SJSA1 (cell line): ENCODE measurements at places on chromosomes 5 and 9.

GRCh38 chr9:133930682-133931485 lies 61.2 kb downstream of the VAV2 start:
- no peak for DNase-seq

DNA sequence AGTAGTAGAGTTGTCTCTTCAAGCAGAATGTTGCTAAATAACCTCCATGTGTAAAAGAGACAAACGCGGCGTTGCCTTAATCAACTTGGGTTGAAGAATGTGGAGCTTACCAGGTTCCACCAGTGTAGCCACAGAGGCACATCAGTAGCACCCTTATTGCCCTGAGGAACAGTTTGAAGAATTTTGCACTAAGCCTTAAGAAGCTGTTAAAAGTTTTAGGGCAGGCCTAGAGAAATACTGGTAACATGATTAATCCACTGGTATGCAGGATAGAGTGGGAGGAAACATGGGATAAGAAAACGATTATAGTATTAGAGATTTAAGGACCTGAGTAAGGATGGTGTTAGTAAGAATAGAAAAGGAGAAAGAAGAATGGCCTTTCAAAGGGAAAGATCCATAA lies 100.6 kb downstream of the ZCCHC7 start:
- no peak for DNase-seq

DNA sequence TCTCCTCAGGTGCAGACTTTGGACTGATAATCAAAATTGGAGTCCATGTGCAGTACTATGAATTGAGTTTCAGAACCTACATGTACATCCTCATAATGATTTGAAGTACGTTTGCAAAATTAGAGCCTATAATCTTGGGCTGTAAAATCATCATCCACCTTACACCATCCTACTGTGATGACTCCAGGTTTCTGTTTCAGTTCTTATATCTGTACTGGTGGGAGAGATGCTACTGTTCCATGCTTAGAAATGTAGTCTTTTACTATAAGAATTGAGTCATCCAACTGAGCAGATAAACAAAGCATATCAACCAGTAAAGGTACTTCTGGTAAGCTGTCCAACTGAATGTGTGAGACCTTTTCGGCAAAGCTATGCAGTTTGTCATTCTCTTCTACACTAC lies 586.3 kb upstream of the FAM174A start:
- DNase-seq, result no peak

GRCh38 chr5:125372694-125373631 lies 626.5 kb upstream of the ZNF608 start:
- peak; percentile 68 for DNase-seq

DNA sequence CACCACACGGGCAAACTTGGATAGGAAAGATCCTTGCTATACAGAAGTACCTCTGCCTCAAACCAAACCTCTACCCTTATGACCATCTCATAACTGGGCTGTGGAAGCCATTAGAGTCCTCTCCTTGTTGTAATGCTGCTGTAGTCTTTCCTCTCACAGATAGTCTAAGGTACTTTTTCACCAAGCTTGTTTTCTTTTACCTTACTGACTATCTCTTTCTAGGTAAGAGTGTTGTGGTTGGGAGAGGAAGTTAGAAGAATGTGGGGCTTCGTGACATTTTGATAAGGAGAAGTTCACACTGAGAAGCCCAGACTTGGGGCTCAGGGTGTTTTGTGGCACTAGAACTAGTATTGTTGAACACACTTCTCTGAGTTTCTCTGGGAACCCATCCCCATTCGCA lies 8.9 kb downstream of the CFAP95 start:
- no peak for DNase-seq

GRCh38 chr9:69122082-69122548 lies 52.0 kb upstream of the TJP2 start:
- no peak for DNase-seq

DNA sequence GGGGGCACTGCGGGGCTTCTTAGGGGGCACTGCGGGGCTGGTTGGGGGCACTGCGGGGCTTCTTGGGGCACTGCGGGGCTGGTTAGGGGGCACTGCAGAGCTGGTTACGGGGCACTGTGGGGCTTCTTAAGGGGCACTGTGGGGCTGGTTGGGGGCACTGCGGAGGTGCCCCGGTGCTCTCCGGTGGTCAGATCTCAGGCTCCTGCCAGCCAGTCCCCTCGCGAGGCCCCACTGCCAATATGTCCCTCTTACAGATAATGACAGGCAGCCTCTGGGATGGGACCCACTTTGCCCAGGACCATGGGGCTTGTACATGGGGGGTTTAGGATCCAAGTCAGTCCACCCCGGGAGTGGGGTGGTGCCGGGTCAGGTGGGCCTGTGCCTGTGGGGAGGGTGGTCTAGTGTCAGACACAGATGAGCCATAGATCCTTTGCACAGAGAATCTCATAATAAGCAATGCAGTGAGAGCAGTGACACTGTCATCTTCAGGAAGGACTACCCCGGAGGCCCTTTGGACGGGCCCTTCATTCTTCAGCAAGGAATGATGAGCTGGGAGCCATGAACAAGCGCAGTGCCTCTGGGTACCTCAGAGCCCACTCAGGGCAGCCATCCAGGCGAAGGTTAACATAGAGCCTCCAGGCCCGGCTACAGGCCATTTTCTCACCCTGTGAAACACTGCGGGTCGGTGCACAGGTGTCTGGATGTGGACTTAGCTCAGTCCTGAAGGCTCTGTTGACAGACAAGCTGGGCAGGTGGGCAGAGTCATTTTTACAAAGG lies 38.2 kb downstream of the COL5A1 start:
- no peak for DNase-seq

GRCh38 chr9:136544964-136545691 lies 720 bp downstream of the NOTCH1 start:
- no peak for DNase-seq

GRCh38 chr9:105369911-105370310 lies 77.9 kb upstream of the FSD1L start:
- DNase-seq, result no peak

GRCh38 chr5:34900652-34901051 lies 14.7 kb downstream of the RAD1 start:
- DNase-seq, result no peak

GRCh38 chr5:56683733-56684132 lies 131.6 kb upstream of the MAP3K1 start:
- DNase-seq, result no peak

GRCh38 chr5:154206311-154206710 lies 15.8 kb downstream of the GALNT10 start:
- no peak for DNase-seq

DNA sequence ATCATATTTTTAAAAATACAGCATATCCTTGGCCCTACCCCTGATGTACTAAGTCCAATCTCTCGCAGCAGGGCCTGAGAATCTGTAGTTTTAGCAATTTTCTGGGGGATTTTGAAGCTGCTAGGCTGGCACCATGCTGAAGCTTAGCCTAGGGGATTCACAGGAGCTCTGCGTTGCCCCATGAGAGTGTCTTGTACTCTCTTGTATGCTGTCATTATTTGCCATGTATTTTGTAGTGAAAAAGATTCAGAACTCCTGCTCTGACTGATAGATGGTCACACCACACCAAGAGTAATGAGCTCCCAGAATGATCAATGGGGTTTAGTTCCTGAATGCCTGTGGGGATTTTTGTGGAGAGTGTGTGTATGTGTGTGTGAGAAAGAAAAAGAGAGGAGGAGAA lies 20.7 kb upstream of the TRMT10B start:
- DNase-seq, result no peak

GRCh38 chr9:99357575-99357974 lies 135.5 kb downstream of the SEC61B start:
- no peak for DNase-seq

- no peak for DNase-seq
These were observed 191.1 kb downstream of the BNC2 start for GRCh38 chr9:16679327-16679821.

DNA sequence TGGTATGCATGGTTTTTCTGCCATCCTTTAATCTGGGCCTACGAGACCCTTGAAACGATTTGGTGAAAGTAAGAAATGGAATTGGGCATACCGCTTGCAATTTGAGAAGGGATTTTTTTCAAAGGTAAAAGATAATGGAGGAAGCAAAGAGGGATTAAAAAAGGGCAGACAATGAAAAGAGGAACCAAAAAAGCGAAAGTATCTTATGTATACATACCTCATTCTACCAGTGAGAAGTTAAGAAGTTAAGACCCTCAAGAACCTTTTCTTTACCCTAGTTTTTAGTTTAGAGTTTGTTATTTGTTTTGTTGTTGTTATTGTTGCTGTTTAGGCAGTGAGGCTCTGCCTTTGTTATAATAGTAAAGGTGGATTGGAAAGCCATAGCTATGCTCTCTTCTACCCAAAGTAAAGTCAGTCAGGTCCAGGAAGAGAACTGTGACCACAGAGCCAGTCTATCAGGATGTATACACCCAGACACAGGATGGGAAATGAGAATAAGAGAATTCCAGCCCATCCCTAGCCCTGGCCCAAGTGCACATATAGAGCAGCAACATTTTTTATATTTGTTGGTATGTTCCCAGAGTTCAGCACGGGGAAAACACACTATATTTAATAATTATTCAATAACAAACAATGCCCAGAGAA lies 166.6 kb downstream of the RFX3 start:
- DNase-seq, result no peak

GRCh38 chr9:75108571-75108970 lies 20.3 kb downstream of the OSTF1 start:
- DNase-seq, result no peak

- no peak for DNase-seq
These were observed 16.5 kb upstream of the STXBP1 start for GRCh38 chr9:127595611-127596010.

DNA sequence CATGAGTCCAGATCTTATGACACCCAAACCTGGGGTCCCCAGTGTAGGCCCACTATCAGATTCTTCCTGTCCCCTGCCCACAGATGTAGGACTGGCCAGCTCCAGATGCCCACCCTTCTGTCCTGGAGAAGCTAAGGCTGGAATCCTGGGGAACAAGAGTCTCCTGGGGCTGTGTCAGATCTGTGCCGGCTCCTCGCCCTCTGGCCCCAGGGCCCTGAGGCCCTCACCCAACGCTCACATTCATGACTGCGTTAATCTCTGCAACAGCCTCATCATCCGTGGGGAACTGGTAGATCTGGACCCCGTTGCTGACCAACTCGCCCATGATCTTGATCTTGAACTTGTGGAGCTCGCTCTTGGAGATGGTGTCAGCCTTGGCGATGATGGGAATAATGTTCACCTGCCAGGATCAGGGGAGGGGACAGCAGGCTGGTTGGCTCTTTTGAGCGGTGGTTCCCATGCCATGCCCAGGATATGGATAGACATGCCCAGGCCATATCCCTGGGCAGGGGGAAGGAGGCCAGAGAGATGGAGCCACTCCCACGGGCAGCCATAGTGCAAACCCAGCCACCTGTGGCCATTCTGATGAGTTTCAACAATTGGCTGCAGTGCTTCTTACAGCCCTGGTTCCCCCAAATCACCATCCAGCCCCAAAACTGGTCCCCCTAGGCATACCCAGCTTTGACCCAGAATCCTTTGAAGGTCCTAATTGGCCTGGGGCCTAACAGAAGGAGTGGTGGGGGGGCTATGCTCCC lies 14.6 kb downstream of the SEPTIN8 start:
- DNase-seq, result no peak

- no peak for DNase-seq
These were observed 110.8 kb downstream of the FBXL17 start for GRCh38 chr5:108271127-108271526.

DNA sequence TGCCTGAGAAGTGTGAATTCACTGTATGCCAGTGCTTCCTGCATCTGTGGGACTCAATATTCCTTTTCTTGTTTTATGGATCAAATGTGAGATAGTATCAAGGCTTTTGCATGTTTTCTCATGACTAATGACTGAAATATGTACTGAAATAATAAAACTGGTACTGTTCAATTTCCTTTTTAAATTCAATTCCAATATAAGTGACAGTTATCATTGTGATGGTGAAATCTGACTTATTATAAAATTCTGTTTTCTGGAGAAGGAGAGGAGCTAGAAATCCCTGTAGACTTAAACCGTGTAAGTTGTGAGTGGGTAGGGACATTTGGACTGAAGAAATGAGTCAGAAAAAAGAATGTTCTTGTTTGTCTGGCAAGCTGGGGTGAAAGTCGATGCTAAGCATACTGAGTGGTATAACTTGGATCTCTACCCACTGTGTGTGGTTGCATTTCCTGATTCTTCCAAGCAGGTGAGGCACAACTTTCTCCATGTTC lies 245.2 kb downstream of the EFNA5 start:
- peak; percentile 86 for DNase-seq

DNA sequence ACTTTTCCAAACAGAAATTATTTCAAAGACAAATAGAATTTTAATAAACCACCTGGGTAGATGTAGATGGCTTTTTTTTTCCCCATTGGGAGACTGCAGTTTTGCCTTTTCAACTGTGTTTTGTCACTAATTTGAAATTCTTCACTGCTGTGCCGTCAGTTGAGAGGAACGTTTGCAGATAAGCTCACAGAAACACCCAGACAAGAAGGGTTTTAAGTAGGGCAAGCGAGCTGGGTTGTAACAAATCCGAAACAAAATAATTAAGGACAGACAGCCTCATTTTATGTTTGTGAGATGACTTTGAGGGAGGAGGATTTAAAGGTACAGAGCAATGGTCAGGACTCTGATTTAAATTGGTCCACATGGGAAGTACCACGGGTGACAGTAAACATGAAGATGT lies 155.1 kb upstream of the NTRK2 start:
- no peak for DNase-seq

DNA sequence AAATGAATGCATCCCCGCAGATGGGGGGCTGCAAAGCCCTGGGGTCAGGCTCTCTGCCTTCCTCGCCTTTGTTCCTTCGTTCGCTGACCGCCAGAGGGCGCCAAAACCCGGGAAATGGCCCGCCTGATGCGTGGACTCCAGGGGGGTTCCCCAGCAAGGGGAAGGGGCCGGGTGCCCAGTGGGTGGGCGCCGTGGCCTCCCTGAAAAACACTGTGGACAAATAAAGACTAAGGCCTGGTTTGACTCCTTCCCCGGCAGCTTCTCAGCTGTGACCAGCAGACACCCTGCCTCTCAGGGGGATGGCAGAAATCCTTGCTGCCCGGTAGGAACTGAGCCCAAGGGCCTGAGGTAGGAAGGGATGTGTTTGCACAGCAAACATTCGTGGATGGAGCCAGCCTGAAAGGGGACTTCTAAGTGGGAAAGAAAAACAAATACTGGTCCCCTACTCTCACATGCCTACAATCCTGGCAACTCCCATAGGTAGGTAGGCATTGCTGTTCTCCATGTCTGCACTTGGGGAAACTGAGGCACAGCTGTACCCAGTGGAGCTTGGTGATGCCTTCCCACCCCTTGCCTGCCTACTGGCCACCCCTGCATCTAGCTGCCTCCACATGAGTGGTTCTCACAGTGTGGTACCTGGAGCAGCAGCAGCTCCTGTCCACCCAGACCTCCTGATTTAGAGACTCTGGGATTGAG lies 57.7 kb downstream of the DUSP1 start:
- DNase-seq, result peak; percentile 76

GRCh38 chr5:114726131-114726530 lies 364.3 kb downstream of the KCNN2 start:
- no peak for DNase-seq

DNA sequence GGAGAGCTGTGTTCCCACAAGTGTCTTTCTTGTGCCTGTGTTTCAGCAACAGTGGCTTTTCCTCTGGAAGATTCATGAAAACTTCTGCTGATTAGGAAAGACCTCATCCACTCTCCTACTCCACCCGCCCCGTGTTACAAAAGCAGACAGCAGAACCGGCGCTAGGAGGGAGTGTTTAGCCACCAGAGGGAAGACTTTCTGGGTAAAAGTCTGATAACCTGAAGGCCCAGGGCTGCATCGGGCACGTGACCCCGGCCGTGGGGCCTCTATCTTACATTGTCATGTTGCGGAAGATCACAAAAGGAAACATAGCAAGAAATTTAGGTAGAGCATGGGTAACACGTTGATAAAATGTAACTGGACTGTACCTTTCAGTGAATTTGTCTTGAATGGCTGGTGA lies 32.0 kb upstream of the DMRT2 start:
- no peak for DNase-seq
